ENCODE measurements at places on chromosomes 7 and 10.

DNA sequence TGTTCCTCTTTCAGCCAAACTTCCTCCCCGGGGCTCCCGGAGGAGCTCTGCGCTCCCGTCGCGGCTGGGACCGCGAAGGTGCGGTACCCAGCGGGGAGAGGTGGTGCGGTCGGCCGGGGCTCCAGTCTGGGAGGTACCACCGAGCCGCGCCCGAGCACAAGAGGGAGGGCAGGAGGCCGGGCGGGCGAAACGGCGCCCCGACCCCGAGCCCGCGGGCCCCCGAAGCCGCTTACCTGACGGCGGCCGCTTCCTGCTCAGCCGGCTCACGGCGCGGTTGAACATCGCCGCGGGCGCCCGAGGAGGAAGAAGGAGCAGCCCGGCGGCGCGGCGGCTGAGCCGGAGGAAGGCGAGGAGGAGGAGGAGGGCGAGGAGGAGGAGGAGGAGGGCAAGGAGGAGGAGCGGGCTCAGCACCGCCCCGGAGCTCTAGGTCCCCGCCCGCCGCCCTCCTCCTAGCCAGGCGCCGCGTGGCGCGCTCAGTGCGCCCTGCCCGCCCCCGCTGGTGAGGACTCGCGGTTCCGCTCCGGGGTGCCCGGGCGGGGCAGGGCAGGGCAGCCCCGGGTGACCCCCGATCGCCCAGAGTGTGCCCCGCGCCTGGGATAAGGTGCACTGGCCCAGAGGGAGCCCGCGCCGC, at the start of gene RGS10:
TSS of gene RGS10 (minus strand) at position 363 of the 631 bp plus-strand sequence. CDS start at position 282, 81 bp downstream.
- peak; percentile 79 for DNase-seq

- DNase-seq, result no peak
Measured at GRCh38 chr10:129728246-129728820, 235.7 kb downstream of the EBF3 start.

GRCh38 chr10:132371641-132372081, 25.3 kb upstream of the PWWP2B start:
- DNase-seq, result no peak

GRCh38 chr7:70408477-70408876, 723.5 kb upstream of the GALNT17 start:
- DNase-seq, result peak; percentile 25

- DNase-seq, result no peak
Measured at GRCh38 chr7:79504607-79505389, 51.3 kb upstream of the MAGI2 start.

Measured in B cell (primary cell).